ENCODE measurements at places on chromosomes 1 and 21. TPM values are rescaled to one million over a fixed set of nuclear protein-coding genes. Genes with fewer than 3 reads are reported as not detected.

The GJA4 gene
- 15.6 TPM for total RNA-seq

The CR1L gene
- total RNA-seq: 1.7 TPM

The CD84 gene
- 5.3 TPM for total RNA-seq

The LCE1E gene
- total RNA-seq: not detected

The SFN gene
- total RNA-seq: 8.6 TPM

The CCDC28B gene
- total RNA-seq: 17.3 TPM

The ADORA1 gene
- total RNA-seq: 1.4 TPM

The CFAP141 gene
- total RNA-seq: not detected

The MYOM3 gene
- total RNA-seq: 7.7 TPM

The HPCA gene
- not detected for total RNA-seq

The ALPL gene
- total RNA-seq: 1.5 TPM

The KCNJ10 gene
- total RNA-seq: 0.26 TPM

The TPTE gene
- not detected for total RNA-seq

The IKBKE gene
- total RNA-seq: 5.8 TPM

The ADGRL4 gene
- 28.9 TPM for total RNA-seq

The S100A5 gene
- not detected for total RNA-seq

The C1QA gene
- total RNA-seq: 41.5 TPM

The MANEAL gene
- 3.3 TPM for total RNA-seq

The OXCT2 gene
- 0.90 TPM for total RNA-seq

The ATP8B2 gene
- 42.2 TPM for total RNA-seq

The SPRR3 gene
- 10.0 TPM for total RNA-seq

The ALX3 gene
- total RNA-seq: 0.21 TPM

The C1orf94 gene
- total RNA-seq: not detected

The KCNK2 gene
- total RNA-seq: 3.3 TPM

The C1orf87 gene
- not detected for total RNA-seq

The EXTL1 gene
- total RNA-seq: 2.3 TPM

The COL6A2 gene
- total RNA-seq: 1,109 TPM

The RIIAD1 gene
- total RNA-seq: not detected

The GREM2 gene
- total RNA-seq: 4.7 TPM

The BGLAP gene
- total RNA-seq: 0.42 TPM

The IGFN1 gene
- total RNA-seq: 0.69 TPM

The EDARADD gene
- total RNA-seq: 10.6 TPM

The ATAD3A gene
- 7.1 TPM for total RNA-seq

The OPRD1 gene
- 0.05 TPM for total RNA-seq

The UBIAD1 gene
- 6.8 TPM for total RNA-seq

The FCRL2 gene
- total RNA-seq: 0.26 TPM

The ANXA9 gene
- 5.2 TPM for total RNA-seq

The ADAMTS5 gene
- total RNA-seq: 59.2 TPM

The TTLL7 gene
- total RNA-seq: 58.5 TPM

The PAQR6 gene
- total RNA-seq: 0.79 TPM
